Mesendoderm (in vitro differentiated cells): ENCODE measurements at places on chromosomes 4 and X.
A peak's percentile ranks its signal among the peaks of the same experiment; 100 is the strongest.

GRCh38 chrX:155027509-155028066 lies 944 bp downstream of the FUNDC2 start:
- H3K4me1 ChIP-seq: no peaks in the 10 kb centered on the region
- no peaks in the 10 kb centered on the region for H3K36me3 ChIP-seq
- H3K27ac ChIP-seq: peak overlapping the region; percentile 87
- peak overlapping the region; percentile 74 for H3K4me3 ChIP-seq
- DNase-seq: peak; percentile 4
- H3K27me3 ChIP-seq: no peaks in the 10 kb centered on the region

DNA sequence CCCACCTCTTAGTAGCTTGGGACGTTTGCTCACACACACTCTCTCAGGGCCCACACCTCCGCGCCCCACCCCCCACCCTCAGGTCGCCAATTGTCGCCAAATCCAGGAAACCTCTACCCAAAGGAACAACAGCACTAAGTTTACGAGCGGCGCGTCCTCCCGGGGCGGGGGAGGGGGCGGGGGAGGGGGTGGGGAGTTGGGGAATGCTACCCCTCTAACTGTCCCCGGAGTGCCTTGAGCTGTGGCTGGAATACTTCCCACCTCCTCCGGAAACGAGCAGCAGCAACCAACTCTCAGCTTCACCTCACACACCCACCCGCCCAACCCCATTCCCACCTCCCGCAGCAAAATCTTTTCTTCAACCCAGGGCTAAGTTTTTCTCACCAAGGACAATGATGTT lies 135.6 kb upstream of the ZIC3 start:
- peak overlapping the region; percentile 15 for H3K27ac ChIP-seq
- no peaks in the 10 kb centered on the region for H3K4me1 ChIP-seq
- no peaks in the 10 kb centered on the region for H3K27me3 ChIP-seq
- no peaks in the 10 kb centered on the region for H3K36me3 ChIP-seq
- H3K4me3 ChIP-seq: no peak overlapping the region
- DNase-seq: peak; percentile 69

GRCh38 chr4:10117359-10118047 lies 904 bp upstream of the WDR1 start:
- no peaks in the 10 kb centered on the region for H3K27me3 ChIP-seq
- H3K36me3 ChIP-seq: peaks cover 3% of the 10 kb centered on the region
- peak overlapping the region; percentile 22 for H3K4me3 ChIP-seq
- H3K4me1 ChIP-seq: peaks cover 9% of the 10 kb centered on the region
- H3K27ac ChIP-seq: peak overlapping the region; percentile 38

GRCh38 chr4:36244257-36245082 lies at the start of gene ARAP2:
Gene ARAP2 (minus strand): TSS chr4:36244514. CDS start chr4:36229486, 15,028 bp downstream.
- no peaks in the 10 kb centered on the region for H3K4me1 ChIP-seq
- DNase-seq: peak; percentile 67
- no peaks in the 10 kb centered on the region for H3K27me3 ChIP-seq
- H3K4me3 ChIP-seq: peak within 1 kb of the TSS; percentile 44

- H3K36me3 ChIP-seq: no peaks in the 10 kb centered on the region
- DNase-seq: no peak
- H3K4me3 ChIP-seq: no peak overlapping the region
- H3K27ac ChIP-seq: no peak overlapping the region
- no peaks in the 10 kb centered on the region for H3K27me3 ChIP-seq
- no peaks in the 10 kb centered on the region for H3K4me1 ChIP-seq
Observed at GRCh38 chr4:40289366-40290188, 45.6 kb upstream of the CHRNA9 start.

GRCh38 chr4:138118270-138118669 lies 123.9 kb downstream of the SLC7A11 start:
- no peak overlapping the region for H3K4me3 ChIP-seq
- no peaks in the 10 kb centered on the region for H3K4me1 ChIP-seq
- no peaks in the 10 kb centered on the region for H3K27me3 ChIP-seq
- no peak for DNase-seq
- H3K27ac ChIP-seq: no peak overlapping the region

DNA sequence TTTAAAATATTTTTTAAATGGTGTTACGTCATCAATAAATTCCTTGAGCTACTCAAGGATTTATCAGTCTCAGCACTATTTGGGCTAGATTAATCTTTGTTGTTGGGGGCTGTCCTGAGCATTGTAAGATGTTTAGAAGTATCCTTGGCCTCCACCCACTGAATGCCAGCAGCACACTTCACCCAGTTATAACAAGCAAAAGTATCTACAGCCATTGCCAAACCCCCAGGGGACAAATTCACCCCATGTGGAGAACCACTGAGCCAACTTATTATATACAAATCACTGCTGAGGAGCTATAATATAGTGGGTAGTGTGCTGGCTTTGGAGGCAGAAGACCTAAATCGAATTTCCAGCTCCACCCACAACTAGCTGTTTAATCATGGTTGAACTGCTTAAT lies 58.3 kb downstream of the ATP10D start:
- H3K27ac ChIP-seq: no peak overlapping the region
- no peaks in the 10 kb centered on the region for H3K36me3 ChIP-seq
- no peak for DNase-seq
- no peak overlapping the region for H3K4me3 ChIP-seq
- no peaks in the 10 kb centered on the region for H3K27me3 ChIP-seq

DNA sequence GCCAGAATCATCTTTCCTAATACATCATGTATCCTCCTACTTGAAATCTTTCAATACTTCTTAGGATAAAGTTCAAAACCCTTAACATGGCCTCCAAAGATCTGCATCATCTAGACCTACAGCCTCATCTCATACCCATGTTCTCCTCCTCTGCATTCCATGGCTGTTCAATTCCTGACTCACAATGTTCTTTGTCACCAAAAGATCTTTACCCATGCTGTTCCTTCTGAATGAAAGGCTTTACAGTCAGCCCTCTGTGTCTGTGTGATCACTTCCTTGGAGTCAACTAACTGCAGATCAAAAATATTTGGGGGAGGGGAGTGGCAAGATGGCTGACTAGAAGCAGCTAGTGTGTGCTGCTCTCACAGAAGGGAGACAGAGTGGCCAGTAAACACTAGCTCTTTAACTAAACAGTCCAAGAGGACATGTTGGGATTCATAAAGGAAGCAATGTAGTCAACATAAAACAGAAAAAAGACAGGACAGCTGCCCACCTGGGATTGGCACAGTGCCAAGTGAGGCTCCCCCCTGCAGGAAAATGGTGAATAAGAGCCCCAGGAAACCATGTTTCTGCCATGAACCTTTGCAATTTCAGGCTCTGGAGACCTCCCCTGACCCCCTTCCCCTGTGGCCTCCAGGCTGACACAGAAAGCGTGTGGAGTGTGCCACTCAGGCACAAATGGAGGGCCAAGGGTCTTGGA lies 31.9 kb downstream of the CBR4 start:
- peak; percentile 3 for DNase-seq
- peaks cover 2% of the 10 kb centered on the region for H3K36me3 ChIP-seq
- no peak overlapping the region for H3K4me3 ChIP-seq
- no peak overlapping the region for H3K27ac ChIP-seq
- H3K27me3 ChIP-seq: no peaks in the 10 kb centered on the region
- H3K4me1 ChIP-seq: no peaks in the 10 kb centered on the region

DNA sequence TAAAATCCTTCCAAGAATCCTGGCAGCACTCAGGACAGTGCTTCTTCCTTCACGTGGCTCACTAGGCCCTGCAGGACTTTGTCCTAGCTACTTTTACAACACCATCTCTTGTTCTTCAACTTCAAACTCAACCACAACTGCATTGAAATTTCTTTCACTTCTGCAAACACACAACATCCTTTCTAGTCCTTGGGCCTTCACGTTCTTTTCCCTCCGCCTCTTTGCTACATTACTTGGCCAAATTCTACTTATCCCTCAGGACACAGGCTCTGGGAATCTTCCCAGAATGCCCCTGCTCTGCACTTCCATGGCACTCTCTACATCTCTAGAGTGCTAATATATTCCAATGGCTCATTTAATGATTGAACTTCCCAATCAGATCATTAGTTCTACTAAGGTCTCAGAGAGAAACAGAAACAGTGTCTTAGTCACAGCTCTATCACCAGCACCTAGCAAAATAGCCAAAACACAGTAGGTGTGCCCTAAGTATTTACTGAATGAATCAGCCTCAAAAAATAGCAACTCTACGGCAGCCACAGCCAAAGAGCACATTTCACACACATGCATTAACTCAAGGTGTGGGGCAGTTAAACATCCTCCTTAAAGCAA lies 73.3 kb downstream of the MANBA start:
- H3K4me3 ChIP-seq: no peak overlapping the region
- no peaks in the 10 kb centered on the region for H3K27me3 ChIP-seq

DNA sequence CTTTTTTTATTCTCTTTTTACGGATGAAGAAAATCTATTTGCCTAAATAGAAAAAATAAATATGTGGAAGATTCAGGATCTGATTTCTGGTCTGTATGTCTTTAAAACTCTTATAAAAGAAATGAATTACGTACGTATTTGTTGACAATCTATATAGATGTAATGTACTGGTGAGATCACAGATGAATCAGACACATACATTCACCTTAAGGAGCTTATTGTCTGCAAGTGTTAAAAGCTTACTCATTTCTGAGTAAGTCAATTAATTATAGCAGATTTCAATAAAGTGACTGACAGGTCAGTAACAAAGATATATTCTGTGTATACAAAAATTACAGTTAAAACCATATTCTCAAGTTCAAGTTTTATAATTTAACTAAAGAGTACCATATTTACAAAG lies 66.6 kb upstream of the NAF1 start:
- no peak overlapping the region for H3K4me3 ChIP-seq
- H3K27ac ChIP-seq: no peak overlapping the region
- DNase-seq: no peak
- no peaks in the 10 kb centered on the region for H3K27me3 ChIP-seq

DNA sequence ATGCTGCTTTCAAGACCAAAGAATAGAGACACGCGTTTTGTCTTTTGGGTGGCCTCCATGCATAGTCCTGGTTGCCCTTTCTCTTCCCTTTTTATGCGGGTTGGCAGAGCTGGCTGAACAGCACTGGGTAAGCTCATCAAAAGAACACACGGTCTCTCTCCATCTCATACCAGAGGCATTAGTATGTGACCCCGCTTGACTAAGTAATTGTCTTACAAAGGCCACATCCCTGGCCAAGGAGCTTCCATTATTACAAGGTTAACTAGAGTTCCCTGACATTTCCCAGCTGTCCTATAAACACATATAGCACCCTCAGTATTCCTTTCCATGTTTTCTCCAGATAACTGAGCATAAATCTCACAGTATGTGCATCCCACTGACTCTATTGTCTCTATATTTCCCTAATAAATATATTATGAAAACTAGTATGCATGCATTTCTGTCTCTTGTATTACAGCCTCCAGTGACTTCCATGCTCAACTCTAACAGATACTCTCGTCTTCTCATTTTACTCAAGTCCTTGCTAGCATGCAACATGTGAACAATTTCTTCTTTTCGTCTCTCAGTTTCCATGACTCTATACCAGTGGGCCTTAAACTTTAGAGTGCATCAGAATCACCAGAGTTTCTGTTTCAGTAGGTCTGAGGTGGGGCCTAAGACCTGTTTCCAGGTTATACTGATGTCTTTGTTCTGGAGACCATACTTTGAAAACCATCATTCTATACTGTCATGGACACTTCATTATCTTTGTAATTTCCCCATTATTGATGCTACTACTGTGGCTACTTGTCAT lies 247.7 kb upstream of the ARSJ start:
- no peaks in the 10 kb centered on the region for H3K4me1 ChIP-seq
- H3K36me3 ChIP-seq: no peaks in the 10 kb centered on the region
- H3K4me3 ChIP-seq: no peak overlapping the region
- DNase-seq: no peak

- no peaks in the 10 kb centered on the region for H3K27me3 ChIP-seq
- H3K27ac ChIP-seq: no peak overlapping the region
- DNase-seq: no peak
- H3K36me3 ChIP-seq: no peaks in the 10 kb centered on the region
- H3K4me1 ChIP-seq: no peaks in the 10 kb centered on the region
Observed at GRCh38 chrX:43961699-43962098, 11.5 kb downstream of the NDP start.

GRCh38 chr4:78047366-78047765 lies 9.8 kb upstream of the FRAS1 start:
- H3K36me3 ChIP-seq: no peaks in the 10 kb centered on the region
- H3K27me3 ChIP-seq: no peaks in the 10 kb centered on the region
- no peaks in the 10 kb centered on the region for H3K4me1 ChIP-seq
- H3K4me3 ChIP-seq: no peak overlapping the region
- DNase-seq: no peak
- H3K27ac ChIP-seq: no peak overlapping the region

GRCh38 chrX:50967736-50968135 lies 57.2 kb downstream of the BMP15 start:
- H3K27ac ChIP-seq: no peak overlapping the region
- no peaks in the 10 kb centered on the region for H3K36me3 ChIP-seq
- H3K4me3 ChIP-seq: no peak overlapping the region
- no peaks in the 10 kb centered on the region for H3K4me1 ChIP-seq

- H3K27ac ChIP-seq: no peak overlapping the region
- no peak overlapping the region for H3K4me3 ChIP-seq
- no peaks in the 10 kb centered on the region for H3K27me3 ChIP-seq
- no peak for DNase-seq
Observed at GRCh38 chr4:69859140-69859685, 732 bp downstream of the SULT1E1 start.

GRCh38 chr4:184331268-184331995 lies 113.8 kb upstream of the ENPP6 start:
- no peaks in the 10 kb centered on the region for H3K36me3 ChIP-seq
- no peak overlapping the region for H3K27ac ChIP-seq
- no peaks in the 10 kb centered on the region for H3K4me1 ChIP-seq
- no peak overlapping the region for H3K4me3 ChIP-seq
- no peaks in the 10 kb centered on the region for H3K27me3 ChIP-seq

- no peaks in the 10 kb centered on the region for H3K27me3 ChIP-seq
- peak overlapping the region; percentile 35 for H3K4me3 ChIP-seq
- DNase-seq: no peak
Observed at GRCh38 chrX:53320543-53321229, 39.3 kb upstream of the IQSEC2 start.

GRCh38 chr4:14168919-14169318 lies 541.4 kb upstream of the BOD1L1 start:
- no peaks in the 10 kb centered on the region for H3K36me3 ChIP-seq
- no peak overlapping the region for H3K27ac ChIP-seq
- H3K4me1 ChIP-seq: peaks cover 4% of the 10 kb centered on the region

- DNase-seq: no peak
- no peaks in the 10 kb centered on the region for H3K4me1 ChIP-seq
- H3K36me3 ChIP-seq: no peaks in the 10 kb centered on the region
- H3K4me3 ChIP-seq: no peak overlapping the region
- no peaks in the 10 kb centered on the region for H3K27me3 ChIP-seq
Observed at GRCh38 chr4:32560306-32560705, 1840.1 kb downstream of the PCDH7 start.

GRCh38 chr4:17915439-17915838 lies 104.7 kb downstream of the NCAPG start:
- H3K36me3 ChIP-seq: no peaks in the 10 kb centered on the region
- H3K4me3 ChIP-seq: no peak overlapping the region
- no peaks in the 10 kb centered on the region for H3K27me3 ChIP-seq
- DNase-seq: no peak
- H3K4me1 ChIP-seq: no peaks in the 10 kb centered on the region

DNA sequence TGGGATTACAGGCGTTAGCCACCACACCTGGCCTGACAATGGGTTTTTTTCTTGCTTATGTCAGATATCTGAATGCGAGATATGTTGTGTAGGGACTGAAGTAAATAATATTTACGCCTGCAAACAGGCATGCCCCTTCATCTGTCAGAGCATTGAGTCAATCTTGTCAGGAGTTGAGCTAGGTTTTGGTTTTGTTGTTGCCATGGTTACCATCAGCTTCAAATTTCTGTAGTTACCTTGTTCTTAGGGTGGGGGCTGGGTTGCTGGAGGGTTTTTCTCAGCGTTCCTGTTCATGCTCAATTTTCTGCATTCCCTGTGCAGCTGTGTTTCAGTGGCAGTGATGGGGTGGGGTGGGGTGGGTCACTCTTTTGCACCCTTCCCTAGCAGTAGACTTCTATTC lies 14.5 kb downstream of the MRPL1 start:
- H3K4me3 ChIP-seq: no peak overlapping the region
- no peaks in the 10 kb centered on the region for H3K27me3 ChIP-seq
- H3K36me3 ChIP-seq: no peaks in the 10 kb centered on the region
